ENCODE measurements at places on chromosomes 3 and 15. TPM values are rescaled to one million over a fixed set of nuclear protein-coding genes. Genes with fewer than 3 reads are reported as not detected.
A peak's percentile ranks its signal among the peaks of the same experiment; 100 is the strongest.

DNA sequence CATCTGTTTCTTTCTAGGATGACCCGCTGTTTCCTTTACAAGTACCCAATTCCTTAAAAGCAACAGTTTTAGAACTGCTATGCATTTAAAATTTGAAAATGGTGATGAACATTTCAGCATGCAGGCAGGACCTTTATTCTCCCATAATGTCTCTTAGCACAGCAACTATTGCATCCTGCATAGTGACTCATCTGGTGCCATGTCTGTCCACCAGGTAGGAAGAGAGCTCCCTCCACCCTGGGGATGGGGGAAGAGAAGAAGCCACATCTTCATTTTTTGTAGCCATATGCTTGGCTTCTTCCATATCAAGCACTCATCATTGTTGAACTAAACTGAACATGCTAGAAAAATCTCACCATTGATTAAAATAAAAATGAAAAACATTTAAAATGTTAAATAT, 9.9 kb downstream of the GPR15 start:
- no peaks in the 10 kb centered on the region for H3K4me1 ChIP-seq
- no peaks in the 10 kb centered on the region for H3K36me3 ChIP-seq
- no peak overlapping the region for H3K27ac ChIP-seq
- no peaks in the 10 kb centered on the region for H3K27me3 ChIP-seq
- H3K4me3 ChIP-seq = no peak overlapping the region

DNA sequence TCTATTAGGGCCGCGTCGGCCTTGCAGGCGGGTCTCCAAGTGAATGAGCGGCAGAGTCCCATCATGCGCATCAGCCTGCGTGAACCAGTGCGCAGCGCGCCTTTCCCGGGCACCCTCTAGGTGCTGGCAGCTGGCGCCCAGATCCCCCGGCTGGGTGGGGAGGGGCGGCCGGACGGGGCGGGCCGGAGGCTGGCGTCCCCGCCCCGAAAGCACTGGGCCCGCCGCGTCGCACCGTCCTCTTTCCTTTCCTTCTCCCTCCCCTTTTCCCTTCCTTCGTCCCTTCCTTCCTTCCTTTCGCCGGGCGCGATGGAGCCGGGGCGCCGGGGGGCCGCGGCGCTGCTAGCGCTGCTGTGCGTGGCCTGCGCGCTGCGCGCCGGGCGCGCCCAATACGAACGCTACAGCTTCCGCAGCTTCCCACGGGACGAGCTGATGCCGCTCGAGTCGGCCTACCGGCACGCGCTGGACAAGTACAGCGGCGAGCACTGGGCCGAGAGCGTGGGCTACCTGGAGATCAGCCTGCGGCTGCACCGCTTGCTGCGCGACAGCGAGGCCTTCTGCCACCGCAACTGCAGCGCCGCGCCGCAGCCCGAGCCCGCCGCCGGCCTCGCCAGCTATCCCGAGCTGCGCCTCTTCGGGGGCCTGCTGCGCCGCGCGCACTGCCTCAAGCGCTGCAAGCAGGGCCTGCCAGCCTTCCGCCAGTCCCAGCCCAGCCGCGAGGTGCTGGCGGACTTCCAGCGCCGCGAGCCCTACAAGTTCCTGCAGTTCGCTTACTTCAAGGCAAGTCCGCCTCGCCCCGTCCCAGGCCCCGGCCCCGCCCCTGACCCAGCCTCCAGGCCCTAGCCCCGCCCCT, at the start of gene CRTAP:
Gene CRTAP, plus strand, starts transcription at position 243 of the 850 bp plus-strand sequence. Its CDS starts 64 bp downstream, at position 307.
- H3K27me3 ChIP-seq = no peaks in the 10 kb centered on the region
- peak; percentile 94 for DNase-seq
- H3K4me1 ChIP-seq = peaks cover 21% of the 10 kb centered on the region
- no peaks in the 10 kb centered on the region for H3K36me3 ChIP-seq

DNA sequence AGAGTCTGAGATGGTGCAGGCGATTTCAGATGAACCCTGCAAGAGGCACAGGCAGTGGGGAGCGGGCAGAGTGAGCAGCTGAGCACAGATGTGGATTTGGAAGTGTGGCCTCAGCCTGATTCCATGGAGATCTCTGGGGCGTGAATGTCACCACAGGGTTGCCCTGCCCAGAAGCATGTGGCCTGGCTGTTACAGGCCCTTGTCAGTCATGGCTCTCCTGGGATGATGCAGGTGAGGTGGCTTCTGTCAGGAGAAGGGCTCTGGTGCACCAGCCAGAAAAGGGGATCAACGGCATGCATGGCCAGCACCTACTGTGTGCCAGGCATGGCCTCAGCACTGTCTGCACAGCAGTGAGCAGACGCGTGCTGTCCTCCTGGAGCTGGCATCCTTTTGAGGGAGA, 11.9 kb downstream of the HDAC11 start:
- no peak overlapping the region for H3K4me3 ChIP-seq
- no peaks in the 10 kb centered on the region for H3K36me3 ChIP-seq

- no peak for DNase-seq
- H3K27me3 ChIP-seq = no peaks in the 10 kb centered on the region
- no peak overlapping the region for H3K27ac ChIP-seq
- peaks cover 14% of the 10 kb centered on the region for H3K4me1 ChIP-seq
- H3K4me3 ChIP-seq = no peak overlapping the region
Measured at GRCh38 chr3:120470870-120471269, 20.1 kb upstream of the FSTL1 start.

DNA sequence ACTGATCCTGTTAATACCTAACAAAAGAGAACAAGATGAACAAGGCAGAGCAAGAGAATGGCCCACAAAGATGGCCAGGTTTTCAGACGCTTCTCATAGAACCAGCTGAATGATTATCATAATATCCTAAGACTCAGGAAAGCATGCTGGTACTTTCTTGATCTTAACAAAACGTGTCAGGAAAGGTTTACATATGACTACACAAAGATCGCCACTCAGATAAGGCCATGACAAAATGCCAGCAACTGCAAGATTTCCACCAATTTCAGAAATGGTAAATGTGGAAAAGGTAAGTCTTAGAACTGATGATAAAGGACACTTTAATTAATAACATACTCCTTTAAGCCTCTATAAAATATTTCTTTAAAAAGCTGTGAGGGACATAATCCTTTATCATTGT, 108.8 kb downstream of the DLG1 start:
- H3K27ac ChIP-seq = no peak overlapping the region
- H3K27me3 ChIP-seq = no peaks in the 10 kb centered on the region
- H3K4me3 ChIP-seq = no peak overlapping the region
- DNase-seq = peak; percentile 14
- peaks cover 9% of the 10 kb centered on the region for H3K36me3 ChIP-seq

DNA sequence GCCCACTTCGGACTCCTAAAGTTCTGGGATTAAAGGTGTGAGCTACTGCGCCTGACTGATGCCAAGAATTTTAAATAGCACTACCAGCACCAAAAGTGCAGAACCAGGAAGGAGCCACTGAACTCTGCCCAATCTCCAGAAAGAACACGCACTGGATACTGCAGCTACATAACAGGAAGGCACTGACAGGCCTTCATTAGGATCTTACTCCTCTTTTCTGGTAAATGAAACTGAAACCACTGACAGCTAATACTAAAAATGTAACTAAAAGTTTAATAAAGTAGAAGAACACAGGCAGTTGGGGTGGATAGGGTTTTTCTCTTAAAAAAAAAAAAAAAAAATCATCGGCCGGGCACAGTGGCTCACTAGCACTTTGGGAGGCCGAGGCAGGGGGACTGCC, 74.1 kb upstream of the CHRM5 start:
- no peaks in the 10 kb centered on the region for H3K36me3 ChIP-seq
- H3K27ac ChIP-seq = no peak overlapping the region
- H3K4me3 ChIP-seq = no peak overlapping the region
- no peak for DNase-seq

DNA sequence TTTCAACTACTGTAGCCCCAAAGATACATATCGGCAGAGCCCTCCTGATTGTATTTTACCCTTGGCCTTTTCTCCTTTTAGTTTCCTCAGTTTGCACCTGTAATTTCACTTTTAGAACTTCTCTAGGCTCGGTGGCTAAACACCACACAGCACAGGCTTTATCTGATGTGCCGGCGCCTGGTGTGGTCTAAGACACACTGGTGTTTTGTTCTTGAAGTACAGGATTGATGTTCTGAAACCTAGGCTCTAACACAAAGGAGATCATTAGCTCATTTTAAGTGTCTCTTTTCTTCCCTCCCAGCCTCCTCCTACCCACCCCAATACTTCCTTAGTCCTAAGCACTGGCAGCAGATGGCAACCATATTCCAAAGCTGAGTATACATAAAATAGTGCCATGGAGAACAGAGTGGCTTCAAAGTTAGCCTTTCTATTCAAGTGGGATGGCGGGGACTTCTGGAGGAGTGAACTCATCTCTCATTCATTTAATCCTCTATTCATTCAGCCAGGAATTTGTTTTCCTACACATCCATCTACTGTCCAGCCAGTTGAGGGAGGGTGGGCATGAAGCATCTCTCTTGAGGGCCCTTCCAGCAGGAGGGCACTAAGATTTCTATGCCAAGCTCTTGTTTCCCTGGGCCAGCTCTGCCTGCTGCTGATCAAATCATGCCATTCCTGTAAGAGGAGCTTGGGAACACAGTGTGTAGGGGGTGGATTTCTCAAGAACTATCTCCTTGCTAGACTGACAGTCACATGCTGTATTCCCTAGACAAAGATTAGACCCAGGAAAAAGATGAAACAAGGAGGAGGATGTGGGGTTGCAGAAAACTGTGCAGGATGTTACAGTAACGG, 71.2 kb downstream of the TIGIT start:
- no peak overlapping the region for H3K4me3 ChIP-seq
- H3K4me1 ChIP-seq = peaks cover 12% of the 10 kb centered on the region
- no peaks in the 10 kb centered on the region for H3K36me3 ChIP-seq
- H3K27ac ChIP-seq = no peak overlapping the region
- peak; percentile 10 for DNase-seq

DNA sequence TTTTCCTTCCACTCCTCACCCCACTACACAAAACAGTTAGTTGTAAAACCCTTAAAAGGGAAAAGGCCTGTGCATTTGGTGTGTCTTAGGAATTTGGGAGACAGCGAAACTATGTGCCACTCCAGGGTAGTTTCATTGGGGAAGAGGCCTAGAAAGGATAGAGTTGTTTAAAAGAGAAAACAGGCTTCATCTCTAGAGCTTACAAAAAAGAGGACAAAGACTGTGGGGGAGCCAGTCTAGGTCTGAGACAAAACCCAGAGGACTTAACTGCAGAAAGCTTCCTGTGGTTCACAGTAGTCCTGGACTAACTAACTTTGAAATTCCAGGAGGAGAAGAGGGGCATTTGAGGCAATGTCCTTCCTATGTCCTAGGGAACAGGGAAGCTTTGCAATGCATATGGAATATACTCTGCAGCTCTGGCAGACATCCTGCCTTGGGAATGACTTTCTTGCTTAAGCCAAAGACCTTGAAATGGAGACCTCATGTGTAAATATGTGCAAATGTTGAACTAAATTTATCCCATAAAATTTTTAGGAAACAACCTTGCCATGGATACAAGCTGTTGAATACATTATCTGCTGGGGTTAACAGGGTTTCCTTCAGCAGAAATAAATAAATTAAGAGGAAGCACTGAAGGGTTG, 159.4 kb downstream of the LSAMP start:
- H3K27ac ChIP-seq = peak overlapping the region; percentile 78
- peak; percentile 50 for DNase-seq
- no peak overlapping the region for H3K4me3 ChIP-seq
- H3K4me1 ChIP-seq = peaks cover 29% of the 10 kb centered on the region
- H3K27me3 ChIP-seq = no peaks in the 10 kb centered on the region
- H3K36me3 ChIP-seq = no peaks in the 10 kb centered on the region

DNA sequence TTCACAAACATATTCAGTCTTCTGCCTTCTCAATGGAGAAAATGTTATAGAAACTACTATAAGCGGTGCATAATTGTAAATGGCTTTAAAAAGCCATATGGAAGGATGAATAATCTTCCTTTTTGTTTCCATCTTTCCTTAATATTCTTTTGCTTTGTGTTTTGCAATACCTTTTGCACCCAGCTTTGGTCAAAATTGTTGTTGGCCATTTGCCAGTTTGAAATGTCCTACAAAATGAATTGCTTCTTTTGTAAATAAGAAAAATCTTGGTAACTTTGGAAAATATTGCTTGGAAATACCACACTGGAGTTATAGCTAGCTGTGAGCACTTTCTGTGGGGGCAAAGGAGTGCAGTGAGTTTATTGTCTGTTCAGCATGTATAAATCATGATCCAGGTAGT, 93.5 kb upstream of the NR2F2 start:
- no peak overlapping the region for H3K27ac ChIP-seq
- no peaks in the 10 kb centered on the region for H3K27me3 ChIP-seq
- no peak overlapping the region for H3K4me3 ChIP-seq
- H3K4me1 ChIP-seq = no peaks in the 10 kb centered on the region

DNA sequence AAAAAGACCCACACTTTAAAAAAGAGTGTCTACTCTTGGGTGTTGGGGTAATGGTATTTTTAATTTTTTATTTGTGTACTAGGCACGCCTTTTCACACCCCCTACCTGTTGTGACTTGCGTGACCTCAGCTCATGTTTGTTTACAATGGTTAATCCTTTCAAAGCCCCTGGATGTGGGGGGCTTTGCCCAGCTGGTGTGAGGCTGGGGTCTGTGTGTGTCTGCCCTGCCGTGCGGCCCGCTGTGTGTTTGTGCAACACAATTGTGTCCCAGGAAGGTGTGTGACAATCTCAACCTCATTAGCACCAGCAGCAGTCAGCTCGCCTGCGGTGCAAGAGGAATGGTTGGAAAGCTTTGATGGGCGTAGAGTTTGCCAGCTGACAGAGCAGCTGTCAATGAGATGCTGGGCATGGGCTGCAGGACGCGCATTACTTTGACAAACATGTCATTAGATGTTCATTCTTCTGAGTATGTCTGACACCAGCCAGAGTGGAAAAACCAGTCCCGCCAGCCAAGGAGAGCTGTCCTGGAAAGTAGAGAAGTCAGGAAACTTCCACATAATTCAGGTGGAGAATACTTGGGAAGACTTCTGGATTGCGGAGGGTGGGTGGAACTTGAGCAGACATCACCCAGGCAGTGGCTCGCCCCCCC, 9.6 kb downstream of the LRRK1 start:
- H3K27ac ChIP-seq = no peak overlapping the region

DNA sequence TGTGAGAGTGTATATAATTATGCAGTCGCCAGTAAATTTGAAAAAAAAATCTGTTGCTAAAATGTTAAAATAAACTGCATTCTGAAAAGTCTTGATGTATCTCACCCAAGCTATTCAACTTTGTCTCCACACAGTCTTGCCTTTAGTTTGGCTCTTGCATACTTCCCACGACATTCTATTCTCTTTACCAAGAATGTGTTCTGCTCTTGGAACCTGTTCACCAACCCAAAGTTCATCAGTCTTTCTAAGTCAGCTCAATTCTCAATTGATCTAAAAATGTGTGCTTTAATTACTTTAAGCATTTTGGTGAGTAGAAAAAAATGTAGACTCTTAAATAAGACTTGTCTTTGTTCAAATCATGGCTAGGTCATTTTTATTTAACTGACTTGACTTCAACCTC, 657.7 kb upstream of the TBL1XR1 start:
- no peak for DNase-seq
- H3K4me3 ChIP-seq = no peak overlapping the region
- H3K36me3 ChIP-seq = no peaks in the 10 kb centered on the region
- H3K4me1 ChIP-seq = no peaks in the 10 kb centered on the region
- no peaks in the 10 kb centered on the region for H3K27me3 ChIP-seq

- no peak overlapping the region for H3K4me3 ChIP-seq
- no peaks in the 10 kb centered on the region for H3K27me3 ChIP-seq
- H3K4me1 ChIP-seq = no peaks in the 10 kb centered on the region
- DNase-seq = no peak
- no peaks in the 10 kb centered on the region for H3K36me3 ChIP-seq
Measured at GRCh38 chr3:41137686-41138111, 61.6 kb upstream of the CTNNB1 start.

Gene CCR9
- not detected for total RNA-seq

Gene CHCHD6
- total RNA-seq = 35.7 TPM

Gene SNTN
- not detected for total RNA-seq

Gene AQP9
- not detected for total RNA-seq

Gene LYSMD4
- 16.3 TPM for total RNA-seq

Gene GPX1
- 70.8 TPM for total RNA-seq

Gene RTP3
- total RNA-seq = not detected

Gene PCOLCE2
- total RNA-seq = 32.5 TPM

Gene SORD
- total RNA-seq = 36.7 TPM

Gene NR1I2
- total RNA-seq = 0.22 TPM

Gene WDR72
- 2.3 TPM for total RNA-seq
